ENCODE measurements at places on chromosomes 1 and 21.

GRCh38 chr1:246373828-246374569 is 133.1 kb downstream of the SMYD3 start:
- no peak for ATAC-seq

DNA sequence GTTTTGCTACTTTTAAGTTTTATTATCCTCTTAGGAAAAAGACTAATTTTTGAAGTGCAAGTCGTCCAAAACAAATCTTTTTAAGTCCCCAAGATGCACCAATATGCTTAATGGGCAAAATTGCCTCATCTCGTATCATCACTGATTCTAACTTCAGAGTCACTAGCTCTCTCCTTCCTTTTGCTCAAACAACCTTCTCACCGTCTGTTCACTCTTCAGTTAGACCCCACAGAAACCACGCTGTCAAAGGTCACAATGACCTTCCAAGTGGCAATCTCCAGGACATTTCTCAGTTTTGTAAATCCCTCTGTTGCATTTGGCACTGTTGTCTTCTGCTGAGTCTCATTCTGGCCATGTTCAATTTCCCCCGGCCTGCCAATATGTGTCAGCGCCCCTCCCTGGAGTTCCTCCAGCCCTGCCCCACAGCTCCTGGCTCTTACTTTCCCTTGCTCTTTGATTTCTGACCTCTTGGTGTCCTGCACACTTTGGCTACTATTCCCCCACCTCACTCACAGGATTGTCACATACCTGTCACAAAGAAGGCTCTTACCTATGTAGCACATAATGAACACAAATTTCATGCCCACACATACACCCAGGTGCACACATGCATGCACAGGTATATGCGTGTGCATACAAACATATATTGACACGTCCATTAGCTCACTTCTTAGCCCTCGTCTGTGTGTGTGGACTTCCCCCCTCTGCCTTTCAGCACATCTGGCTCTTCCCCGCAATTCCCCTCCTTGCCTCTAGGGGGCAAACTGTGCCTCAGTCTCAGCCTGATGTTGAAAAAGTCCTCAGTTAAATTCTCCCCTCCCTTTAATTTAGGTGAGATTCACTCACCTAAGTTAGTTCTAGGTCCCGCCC is 354.0 kb upstream of the DUSP10 start:
- ATAC-seq: peak; percentile 47

GRCh38 chr1:59986516-59987310 is 60.1 kb upstream of the CYP2J2 start:
- ATAC-seq: no peak

- ATAC-seq: no peak
Measured at GRCh38 chr1:201694608-201695335, 134.2 kb upstream of the IPO9 start.

DNA sequence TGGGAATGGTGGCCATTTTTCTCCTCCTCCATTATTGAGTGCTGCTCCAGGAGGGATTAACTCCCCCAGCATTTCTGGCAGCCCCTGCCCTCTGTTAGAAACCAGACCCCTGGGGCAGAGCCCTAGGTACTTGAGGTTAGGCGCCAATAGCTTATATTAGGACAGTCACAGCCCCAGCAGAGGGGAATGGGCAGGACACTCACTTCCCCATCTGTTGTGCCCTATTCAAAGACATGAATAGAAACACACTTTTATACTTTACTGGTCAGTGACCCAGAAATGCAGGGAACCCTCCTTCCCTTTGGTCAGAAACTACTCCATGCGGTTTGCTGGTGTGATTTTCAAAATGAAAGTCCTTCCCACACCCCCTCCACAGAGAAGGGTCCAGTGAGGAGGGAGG is 267.7 kb downstream of the PTBP2 start:
- ATAC-seq: no peak

GRCh38 chr21:27130154-27130553 is 163.3 kb upstream of the ADAMTS5 start:
- ATAC-seq: no peak

- peak; percentile 68 for ATAC-seq
Measured at GRCh38 chr1:23044035-23044434, 24.8 kb downstream of the KDM1A start.

DNA sequence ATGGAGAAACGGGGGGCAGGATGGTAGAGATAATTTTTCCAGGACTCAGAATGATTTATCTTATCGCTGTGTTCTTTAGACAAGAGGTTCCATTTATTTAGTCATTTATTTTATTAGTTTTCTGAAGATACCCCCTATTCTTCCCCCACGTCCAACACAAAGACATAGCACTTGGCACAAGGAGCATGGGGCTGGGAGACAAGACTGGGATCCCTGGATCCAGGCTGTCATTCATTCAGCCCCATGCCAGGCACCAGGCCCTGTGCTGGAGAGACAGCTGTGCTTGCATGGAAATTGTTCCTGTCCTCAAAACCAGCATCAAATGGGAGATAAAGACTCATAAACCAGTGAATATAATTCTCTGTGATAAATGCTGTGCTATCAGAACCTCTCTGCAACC is 27.1 kb upstream of the PLXNA2 start:
- ATAC-seq: no peak

DNA sequence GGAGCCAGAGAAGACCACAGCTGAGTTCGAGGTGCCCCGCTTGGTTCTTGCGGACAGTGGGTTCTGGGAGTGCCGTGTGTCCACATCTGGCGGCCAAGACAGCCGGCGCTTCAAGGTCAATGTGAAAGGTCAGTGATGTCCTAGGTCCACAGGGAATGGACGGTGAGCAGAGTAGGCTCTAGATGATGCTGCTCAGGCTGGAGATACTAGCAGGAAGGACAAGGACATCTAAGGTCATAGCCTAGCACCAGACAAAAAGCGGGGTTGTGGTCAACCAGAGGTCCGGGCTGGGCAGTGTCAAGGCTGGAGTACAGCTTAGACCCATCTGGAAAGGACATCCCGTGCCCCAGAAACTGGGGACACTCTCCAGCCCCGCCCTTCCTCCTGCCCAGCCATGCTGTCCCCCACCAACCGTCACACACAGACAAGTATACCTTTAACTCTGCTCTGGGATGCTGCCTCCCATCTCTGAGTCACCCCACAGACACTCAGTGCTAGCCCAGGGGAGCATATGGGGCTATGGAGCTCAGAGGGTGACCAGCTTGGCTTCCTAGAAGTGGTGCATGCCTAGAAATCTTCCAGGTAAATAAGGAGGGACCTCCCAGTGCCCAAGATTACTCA is 8.7 kb downstream of the TIE1 start:
- no peak for ATAC-seq

GRCh38 chr1:206608108-206608698 is 4.1 kb downstream of the EIF2D start:
- no peak for ATAC-seq

DNA sequence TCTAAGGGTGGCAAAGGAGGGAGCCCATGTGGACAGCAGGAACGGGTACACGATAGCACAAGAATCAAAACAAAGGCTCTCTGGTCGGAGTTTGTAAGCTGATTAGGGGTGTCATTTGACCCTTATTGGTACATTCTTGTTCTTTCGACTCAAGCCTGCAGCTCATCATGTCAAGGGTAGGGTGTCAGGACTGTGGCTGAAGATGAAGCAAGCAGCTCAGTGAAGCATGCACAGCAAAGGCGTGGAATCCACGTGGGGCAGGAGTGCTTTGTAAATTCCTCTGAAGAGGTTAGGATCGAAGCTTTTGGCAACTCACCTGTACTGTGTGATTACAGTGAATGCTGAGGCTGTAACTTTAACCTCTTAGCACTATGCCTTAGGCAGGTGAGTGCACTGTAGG is 4.7 kb upstream of the ABCB10 start:
- ATAC-seq: no peak
